ENCODE measurements at places on chromosomes 5 and 9.

- DNase-seq: no peak
These were observed 113.0 kb downstream of the TRIM32 start for GRCh38 chr9:116800074-116800473.

GRCh38 chr9:92720209-92720765 is 44.3 kb downstream of the BICD2 start:
- no peak for DNase-seq

DNA sequence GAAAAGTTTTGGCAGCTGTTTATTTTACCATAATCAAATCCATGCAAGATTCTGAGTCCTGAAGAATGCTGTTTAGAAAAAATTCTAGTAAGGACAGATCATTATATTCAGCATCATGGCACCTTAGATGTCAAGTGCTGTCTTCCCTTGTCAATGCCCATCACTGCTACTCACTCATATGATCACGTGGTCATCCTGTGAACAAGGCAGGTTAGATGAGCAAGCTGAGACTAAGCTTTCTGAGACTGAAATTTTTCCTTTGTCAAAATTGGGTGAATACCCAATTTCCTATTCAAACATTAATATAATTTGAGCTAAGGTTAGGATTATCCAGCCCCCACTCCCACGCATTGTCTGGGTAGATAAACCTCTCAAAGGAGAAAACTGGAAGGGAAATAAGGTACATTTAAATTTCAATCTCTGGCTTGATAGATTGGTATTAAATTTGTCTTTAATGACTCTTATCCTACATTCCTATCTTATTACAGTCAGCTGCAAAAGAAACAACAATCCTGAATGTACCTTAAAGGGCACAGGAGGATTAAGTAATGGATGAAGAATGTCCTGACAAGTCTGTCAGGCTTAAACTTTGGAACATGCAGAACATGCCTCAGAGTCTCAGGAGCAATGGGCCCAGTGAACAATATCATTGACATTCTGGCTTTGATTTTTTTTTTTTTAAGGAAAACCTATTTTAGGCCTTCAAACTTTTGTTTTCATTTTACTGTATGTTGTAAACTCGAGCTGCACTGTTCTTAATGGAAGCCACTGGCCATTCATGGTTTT is 148.7 kb upstream of the RANBP3L start:
- no peak for DNase-seq

DNA sequence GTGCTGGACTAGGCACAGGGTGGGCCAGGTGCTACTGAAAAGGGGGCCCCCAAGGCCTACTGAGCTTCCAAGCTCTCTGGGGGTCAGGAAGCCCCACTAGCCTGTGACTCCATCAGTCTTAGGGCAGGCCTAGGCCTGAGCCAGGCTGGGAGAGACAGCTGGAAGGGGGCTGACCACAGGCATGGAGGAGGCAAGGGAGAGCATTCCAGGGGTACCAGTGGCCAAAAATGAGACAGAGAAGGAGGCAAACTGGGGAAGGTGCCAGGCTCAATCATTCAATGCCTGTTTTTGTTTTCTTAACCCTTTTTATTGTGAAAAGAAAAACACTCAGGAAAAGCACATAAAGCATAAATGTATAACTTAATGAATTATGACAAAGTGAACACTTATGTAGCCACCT is 26.2 kb upstream of the TCF7 start:
- DNase-seq: no peak

DNA sequence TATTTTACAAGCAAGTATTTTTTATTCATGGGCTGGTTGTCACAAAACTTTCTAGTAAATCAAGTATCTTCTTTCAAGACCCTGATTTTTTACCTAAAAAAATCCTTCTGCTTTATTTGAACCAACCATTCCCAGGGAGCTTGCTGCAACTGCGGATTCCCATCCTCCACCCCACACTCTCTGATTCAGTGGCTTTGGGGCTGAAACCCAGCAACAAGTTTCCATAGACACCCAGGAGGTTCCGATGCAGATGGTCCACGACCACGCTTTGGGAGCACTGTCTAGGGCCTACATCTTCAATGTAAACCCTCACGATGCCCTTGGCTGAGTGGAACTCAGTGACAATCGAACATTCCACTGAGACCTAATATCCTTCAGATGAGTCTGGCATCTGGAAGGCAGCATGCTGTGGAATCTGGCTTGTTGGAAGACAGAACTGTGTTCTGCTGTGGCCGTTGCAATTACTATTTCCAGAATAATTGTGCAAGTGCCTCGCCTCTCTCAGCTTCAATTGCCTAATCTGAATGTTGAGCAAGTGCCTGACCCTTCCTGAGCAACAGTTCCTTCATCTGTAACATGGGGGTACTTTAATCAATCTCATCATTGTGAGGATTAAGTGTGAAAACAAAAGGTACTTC is 105.1 kb downstream of the INSYN2B start:
- no peak for DNase-seq

DNA sequence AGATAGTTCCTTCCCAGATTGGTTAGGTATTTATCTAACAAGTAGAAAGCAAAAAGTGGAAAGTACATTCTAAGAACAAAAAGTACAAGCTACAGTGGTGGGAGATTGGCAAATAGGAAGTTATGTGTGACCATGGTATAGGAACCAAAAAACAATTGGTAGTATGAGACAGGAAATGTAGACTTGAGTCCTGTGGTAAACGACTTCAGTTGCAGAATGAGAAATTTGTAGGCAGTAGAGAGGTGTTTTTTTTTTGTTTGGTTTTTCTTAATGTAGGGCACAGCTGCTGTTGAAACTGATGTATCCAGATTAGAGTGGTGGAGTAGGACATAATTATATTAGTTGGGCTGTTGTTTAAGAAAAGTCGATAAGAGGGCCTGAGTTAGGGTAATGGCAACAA is 72.0 kb downstream of the CCNH start:
- DNase-seq: no peak

GRCh38 chr9:20620650-20621470 is 1.4 kb downstream of the MLLT3 start:
- DNase-seq: peak; percentile 78

GRCh38 chr9:75013735-75014134 is 14.4 kb downstream of the CARNMT1 start:
- DNase-seq: no peak

GRCh38 chr9:12878351-12878978 is 103.6 kb downstream of the LURAP1L start:
- DNase-seq: no peak

DNA sequence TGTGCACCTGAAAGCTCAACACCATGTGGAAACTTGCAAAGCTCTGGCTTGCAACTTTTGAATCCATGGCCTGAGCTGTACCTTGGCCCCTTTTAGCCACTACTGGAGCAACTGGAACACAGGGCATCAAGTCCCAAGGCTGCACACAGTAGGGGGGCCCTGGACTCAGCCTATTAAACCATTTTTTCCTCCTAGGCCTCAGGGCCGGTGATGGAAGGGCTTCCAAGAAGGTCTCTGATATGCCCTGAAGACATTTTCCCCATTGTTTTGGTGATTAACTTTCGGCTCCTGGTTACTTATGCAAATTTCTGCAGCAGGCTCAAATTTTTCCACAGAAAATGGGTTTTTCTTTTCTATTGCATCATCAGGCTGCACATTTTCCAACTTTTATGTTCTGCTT is 22.7 kb upstream of the PRLR start:
- DNase-seq: no peak

- DNase-seq: no peak
These were observed 31.5 kb upstream of the FREM1 start for GRCh38 chr9:14941501-14942405.

DNA sequence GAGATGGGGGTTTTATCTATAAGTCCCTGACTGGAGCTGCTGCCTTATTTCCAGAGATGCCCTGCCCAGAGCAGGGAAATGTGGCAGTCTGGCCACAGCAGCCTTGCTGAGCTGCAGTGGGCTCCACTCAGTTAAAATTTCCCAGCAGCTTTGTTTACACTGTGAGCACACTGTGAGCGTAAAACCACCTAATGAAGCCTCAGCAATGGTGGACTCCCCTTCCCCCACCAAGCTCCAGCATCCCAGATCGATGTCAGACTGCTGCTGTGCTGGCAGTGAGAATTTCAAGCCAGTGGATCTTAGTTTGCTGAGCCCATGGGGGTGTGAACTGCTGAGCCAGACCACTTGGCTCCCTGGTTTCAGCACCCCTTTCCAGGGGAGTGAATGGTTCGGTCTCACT is 208.7 kb upstream of the RAI14 start:
- no peak for DNase-seq

GRCh38 chr9:224582-225520 is 10.2 kb downstream of the DOCK8 start:
- no peak for DNase-seq

Measured in NCI-H526 treated with DMSO at 0.1 percent for 48 hours (cell line).